Activated CD4-positive, alpha-beta T cell treated with anti-CD3 and anti-CD28 coated beads for 4 hours (primary cell): ENCODE measurements at places on chromosomes 16 and 17.

DNA sequence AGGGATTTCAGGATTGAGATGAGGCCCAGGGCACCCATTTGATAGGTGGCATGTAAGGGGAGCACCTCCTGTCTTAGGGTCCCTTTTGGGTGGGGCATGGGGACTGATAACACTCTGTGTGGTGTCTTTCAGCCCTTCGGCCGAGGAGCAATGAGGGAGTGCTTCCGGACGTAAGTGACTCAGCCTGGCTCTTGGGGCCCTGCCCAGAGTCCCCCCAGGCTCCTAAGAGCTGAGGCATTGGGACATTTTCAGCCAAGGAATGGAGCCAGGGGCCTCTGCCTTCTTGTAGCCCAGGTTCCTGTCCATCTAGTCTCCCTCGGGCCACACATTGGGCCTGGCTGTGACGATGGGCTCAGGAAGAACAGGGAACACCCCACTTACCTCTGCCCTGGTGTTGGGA is 44.4 kb downstream of the EEF2K start:
- DNase-seq: no peak

- DNase-seq: no peak
These were observed 19.4 kb upstream of the ATP5MC1 start for GRCh38 chr17:48873209-48873608.

DNA sequence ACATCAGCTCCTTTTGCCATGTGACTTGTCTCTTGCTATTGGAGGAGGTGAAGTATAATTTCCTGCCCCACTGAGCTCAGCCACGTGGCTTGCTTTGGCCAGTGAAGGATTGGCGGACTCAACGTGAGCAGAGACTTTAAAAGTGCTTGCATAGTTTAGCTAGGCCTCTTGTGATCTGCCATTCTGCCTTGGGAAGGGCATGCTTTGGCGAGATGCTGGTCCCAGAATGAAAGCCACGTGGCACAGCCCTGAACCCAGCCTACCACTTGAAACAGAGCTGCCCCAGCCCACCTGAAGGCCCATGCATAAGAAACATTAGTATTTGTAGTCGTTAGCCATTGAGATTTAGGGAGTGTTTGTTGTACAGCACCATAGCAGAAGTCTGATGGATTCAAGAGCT is 148.2 kb downstream of the TMEM132E start:
- DNase-seq: no peak

- no peak for DNase-seq
These were observed 10.0 kb upstream of the NAGLU start for GRCh38 chr17:42526031-42526444.

DNA sequence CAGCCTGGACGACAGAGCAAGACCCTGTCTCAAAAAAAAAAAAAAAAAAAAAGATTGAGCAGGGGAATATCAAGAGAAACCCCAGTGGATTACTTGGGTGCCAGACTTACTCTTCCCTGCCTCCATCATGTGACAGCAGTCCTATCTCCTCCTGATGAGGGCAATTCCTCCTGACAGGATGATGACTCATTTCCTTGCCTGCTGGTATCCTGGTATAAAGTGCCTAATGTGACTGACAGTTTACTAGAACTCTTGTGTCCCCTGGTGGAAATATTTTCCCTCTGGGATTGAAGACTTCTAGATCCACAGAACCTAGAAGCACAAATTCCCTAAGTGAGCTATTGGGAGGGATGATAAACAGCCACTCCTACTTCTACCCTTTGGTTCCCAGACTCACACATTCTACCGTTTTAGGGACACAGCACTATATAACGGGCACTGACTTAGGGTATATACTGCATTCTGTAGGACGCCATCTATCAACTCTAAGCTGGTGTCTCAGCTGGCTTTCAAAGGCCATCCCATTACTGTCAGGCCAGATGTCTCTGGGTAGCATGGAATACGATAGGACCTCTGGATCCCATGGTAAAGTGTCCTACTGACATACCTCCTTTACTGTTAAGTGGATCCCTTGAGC is 114.6 kb upstream of the MED13 start:
- no peak for DNase-seq
